ENCODE measurements at places on chromosomes 13 and 19.
A peak's percentile ranks its signal among the peaks of the same experiment; 100 is the strongest.

DNA sequence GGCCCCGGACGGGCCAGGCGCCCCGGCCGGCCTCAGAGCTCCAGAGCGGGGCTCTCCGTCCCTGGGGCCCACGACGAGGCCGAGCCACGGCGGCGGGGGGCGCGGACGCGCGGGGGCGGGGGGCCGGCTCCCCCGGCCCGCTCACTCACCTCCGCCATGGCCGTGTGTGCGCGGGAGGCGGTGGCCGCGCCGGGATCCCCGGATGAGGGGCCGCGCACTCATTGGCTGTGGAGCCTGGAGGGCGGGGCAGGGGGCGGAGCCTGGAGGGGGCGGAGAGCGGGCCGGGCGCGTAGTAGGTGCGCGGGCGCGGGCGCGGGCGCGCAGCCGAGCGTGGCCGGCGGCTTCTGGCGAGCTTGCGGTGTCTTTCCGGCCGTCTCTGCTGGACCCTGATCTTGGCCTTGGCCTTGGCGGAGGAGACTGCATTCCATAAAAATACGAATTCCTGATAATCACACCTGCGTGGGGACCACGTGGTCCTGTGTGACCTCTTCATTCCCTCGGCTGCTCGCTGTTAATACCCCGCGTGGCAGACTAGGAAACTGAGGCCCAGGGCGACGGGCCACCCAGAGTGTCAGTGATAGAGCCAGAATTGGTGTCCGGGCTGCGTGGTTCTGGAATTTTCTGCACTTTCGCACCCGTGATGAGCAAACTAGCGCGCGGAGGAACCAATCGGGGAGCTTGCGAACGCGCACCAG lies at the start of gene MIER2:
MIER2 (minus strand) TSS at position 172 of the 695 bp plus-strand sequence; CDS start at position 158, 14 bp downstream.
- peaks cover 3% of the 10 kb centered on the region for H3K36me3 ChIP-seq
- H3K27me3 ChIP-seq = no peaks in the 10 kb centered on the region
- DNase-seq = peak; percentile 27

DNA sequence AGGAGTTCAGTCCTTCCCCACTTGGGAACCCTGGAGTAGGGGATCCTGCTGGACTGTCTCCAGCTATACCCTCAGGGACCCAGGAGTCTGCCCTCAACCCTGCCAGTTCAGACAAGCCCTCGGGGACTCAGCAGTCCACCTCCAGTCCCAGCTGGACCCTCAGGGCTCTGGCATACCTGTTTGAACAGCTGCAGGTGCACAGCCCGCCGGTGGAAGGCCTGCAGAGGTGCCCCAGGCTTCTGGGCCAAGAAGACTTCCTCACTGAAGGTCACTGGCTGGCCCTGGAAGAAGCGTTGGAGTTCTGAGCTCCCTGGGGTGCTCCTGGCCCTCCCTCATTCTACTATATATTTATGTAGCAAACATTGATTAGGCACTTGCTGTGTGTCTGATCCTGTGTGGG lies 8.6 kb downstream of the CRB3 start:
- no peaks in the 10 kb centered on the region for H3K27me3 ChIP-seq
- no peaks in the 10 kb centered on the region for H3K36me3 ChIP-seq
- no peak for DNase-seq
- no peak overlapping the region for H3K4me3 ChIP-seq
- peaks cover 2% of the 10 kb centered on the region for H3K4me1 ChIP-seq

GRCh38 chr13:99013951-99014350 lies 36.1 kb upstream of the DOCK9 start:
- no peaks in the 10 kb centered on the region for H3K4me1 ChIP-seq
- H3K27me3 ChIP-seq = no peaks in the 10 kb centered on the region
- no peak for DNase-seq
- H3K4me3 ChIP-seq = no peak overlapping the region
- no peaks in the 10 kb centered on the region for H3K36me3 ChIP-seq

DNA sequence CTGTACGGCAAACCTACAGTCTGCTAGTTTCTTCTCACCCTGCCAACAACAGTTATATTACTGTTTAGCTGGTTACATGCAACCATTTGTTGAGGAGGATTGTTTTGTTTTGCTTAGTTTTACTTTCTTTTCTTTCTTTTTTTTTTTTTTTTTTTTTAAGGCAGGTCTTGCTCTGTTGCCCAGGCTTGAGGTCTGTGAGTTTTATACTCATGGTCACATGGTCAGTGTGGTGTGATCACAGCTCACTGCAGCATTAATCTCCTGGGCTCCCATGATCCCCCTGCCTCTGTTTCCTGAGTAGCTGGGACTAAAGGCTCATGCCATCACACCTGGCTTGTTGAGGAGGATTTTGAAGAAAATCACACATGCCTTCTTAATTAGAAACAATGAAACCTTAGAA lies 505.6 kb downstream of the GPC5 start:
- H3K4me1 ChIP-seq = no peaks in the 10 kb centered on the region
- no peaks in the 10 kb centered on the region for H3K27me3 ChIP-seq

GRCh38 chr19:43799502-43800142 lies 2.6 kb downstream of the LYPD5 start:
- no peaks in the 10 kb centered on the region for H3K36me3 ChIP-seq
- H3K4me1 ChIP-seq = no peaks in the 10 kb centered on the region
- H3K4me3 ChIP-seq = no peak overlapping the region
- no peak for DNase-seq

DNA sequence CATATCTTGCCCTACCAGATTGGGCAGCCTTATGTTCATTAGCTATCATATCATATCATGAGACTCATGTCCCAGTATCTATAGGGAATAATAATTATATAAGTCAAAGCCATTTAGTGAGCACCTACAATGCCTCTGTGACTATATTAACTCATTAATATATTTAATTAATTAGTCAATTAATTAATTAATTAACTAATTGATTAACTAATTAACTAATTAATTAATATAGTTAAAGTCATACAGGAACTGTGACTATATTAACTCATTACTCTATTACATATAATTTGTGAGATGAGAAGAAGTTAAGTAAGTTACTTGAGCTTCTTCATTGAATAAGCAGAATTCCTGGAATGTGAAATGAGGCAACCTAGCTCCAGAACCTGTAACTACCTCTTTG lies 588.3 kb upstream of the SLITRK1 start:
- no peak for DNase-seq
- H3K4me1 ChIP-seq = no peaks in the 10 kb centered on the region
- no peak overlapping the region for H3K27ac ChIP-seq
- no peaks in the 10 kb centered on the region for H3K36me3 ChIP-seq
- no peak overlapping the region for H3K4me3 ChIP-seq

DNA sequence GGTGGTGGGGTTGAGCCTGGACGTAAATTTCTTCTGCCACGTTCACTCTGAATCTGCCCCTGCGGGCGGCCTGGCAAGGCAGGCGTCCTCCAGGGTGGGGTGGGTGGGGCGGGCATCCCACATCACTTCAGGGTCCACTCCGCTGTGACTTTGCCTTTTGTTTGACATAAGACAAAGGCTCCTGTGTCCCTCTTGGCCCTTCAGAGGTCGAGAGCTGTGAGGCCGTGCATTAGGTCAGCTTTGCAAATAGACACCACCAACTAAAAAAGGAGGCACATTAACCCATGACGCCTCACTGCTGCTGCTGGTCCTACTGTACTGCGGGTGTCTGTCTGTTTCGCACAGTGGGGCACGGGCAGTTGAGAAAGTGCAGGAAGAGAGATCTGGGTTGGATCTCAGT lies 10.5 kb upstream of the ZNF536 start:
- DNase-seq = no peak
- H3K4me1 ChIP-seq = peaks cover 4% of the 10 kb centered on the region
- H3K27ac ChIP-seq = no peak overlapping the region
- no peaks in the 10 kb centered on the region for H3K36me3 ChIP-seq

DNA sequence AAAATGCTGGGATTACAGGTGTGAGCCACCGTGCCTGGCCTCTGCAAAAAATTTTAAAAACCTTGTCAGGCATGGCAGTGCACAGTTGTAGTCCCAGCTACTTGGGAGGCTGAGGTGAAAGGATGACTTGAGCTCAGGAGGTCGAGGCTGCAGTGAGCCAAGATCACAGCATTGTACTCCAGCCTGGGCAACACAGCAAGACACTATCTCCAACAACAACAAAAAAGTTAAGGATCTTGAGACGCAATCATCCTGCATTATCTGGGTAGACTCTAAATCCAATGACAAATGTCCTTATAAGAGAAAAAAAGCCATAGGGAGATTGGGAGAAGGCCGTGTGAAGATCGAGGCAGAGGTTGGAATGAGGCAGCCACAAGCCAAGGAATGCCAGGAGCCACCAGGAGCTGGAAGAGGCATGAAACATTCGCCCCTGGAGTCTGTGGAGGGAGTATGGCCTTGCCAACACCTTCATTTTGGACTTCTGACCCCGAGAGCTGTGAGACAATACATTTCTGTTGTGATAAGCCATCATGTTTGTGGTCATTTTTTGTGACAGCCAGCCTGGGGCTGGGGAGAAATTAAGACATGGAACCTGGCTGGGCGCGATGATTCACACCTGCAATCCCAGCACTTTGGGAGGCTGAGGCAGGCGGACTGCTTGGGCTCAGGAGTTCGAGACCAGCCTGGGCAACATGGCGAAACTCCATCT lies 5.1 kb upstream of the CA11 start:
- no peaks in the 10 kb centered on the region for H3K27me3 ChIP-seq
- DNase-seq = no peak
- H3K36me3 ChIP-seq = no peaks in the 10 kb centered on the region

- no peaks in the 10 kb centered on the region for H3K36me3 ChIP-seq
- H3K4me1 ChIP-seq = no peaks in the 10 kb centered on the region
- H3K27me3 ChIP-seq = no peaks in the 10 kb centered on the region
- DNase-seq = no peak
- H3K27ac ChIP-seq = no peak overlapping the region
Measured at GRCh38 chr13:110290153-110290552, 16.8 kb downstream of the COL4A1 start.

DNA sequence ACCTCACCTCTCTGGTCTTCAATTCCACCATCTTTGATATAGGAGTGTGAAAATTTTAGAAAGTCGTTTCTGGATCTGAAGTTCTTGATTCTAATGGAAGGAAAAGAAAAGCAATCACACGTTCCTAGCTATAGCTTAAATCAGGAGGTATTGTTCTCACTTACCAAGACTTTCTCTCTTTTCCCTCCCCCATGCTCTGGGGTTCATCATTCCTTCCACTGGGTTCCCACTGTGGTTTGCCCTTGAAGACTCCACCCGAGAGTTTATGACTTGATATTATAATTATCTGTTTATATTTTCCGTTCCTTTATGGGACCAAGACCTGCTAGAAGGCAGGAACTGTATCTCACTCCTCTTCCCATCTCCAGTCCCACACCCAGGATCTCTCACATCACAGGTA lies 76.6 kb downstream of the AKAP11 start:
- H3K4me1 ChIP-seq = no peaks in the 10 kb centered on the region
- no peak for DNase-seq
- H3K4me3 ChIP-seq = no peak overlapping the region
- no peaks in the 10 kb centered on the region for H3K36me3 ChIP-seq
- no peaks in the 10 kb centered on the region for H3K27me3 ChIP-seq

DNA sequence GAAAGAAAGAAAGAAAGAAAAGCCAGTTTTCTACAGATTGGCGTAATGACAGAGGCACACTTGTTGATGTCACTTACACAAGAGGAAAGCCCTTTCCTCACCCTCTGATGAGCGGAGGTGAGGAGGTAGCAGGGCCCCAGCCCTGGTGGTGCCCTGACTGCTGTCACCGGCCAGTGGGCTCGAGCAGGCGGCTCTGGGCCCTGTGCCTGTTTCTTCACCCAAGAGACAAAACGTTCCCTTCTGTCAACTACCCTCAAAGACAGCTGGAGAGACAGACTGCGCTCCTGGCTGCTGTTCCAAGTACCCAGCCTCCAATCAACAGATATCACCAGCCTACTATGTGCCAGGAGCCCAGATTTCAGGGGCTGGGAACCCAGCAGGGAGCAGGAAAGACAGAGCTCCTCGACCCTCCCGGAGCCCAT lies 10.1 kb downstream of the EPS15L1 start:
- H3K4me3 ChIP-seq = no peak overlapping the region
- H3K27ac ChIP-seq = no peak overlapping the region
- peaks cover 8% of the 10 kb centered on the region for H3K4me1 ChIP-seq
- H3K27me3 ChIP-seq = no peaks in the 10 kb centered on the region
- no peak for DNase-seq

DNA sequence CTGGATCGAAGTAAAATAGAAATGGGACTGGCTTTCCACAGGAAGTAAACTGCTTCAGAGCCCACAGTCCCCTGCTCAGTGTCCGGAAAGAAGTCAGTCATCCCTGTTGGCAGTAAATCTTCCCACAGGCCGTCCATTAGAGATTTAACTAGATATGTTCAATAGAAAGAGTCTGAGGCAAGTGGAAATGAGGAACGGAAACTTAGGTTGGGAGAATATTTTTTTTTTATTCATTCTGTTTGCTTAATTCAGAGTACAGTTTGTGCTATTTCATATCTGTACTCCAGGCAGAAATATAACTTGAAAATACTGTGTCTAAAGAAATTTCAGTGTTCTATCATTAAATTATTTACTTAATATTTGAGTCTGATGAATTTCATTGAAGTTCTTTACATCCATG lies 22.7 kb downstream of the SLC25A15 start:
- H3K36me3 ChIP-seq = no peaks in the 10 kb centered on the region
- H3K27me3 ChIP-seq = no peaks in the 10 kb centered on the region
- DNase-seq = no peak
- H3K4me3 ChIP-seq = no peak overlapping the region
- no peaks in the 10 kb centered on the region for H3K4me1 ChIP-seq
- H3K27ac ChIP-seq = no peak overlapping the region

DNA sequence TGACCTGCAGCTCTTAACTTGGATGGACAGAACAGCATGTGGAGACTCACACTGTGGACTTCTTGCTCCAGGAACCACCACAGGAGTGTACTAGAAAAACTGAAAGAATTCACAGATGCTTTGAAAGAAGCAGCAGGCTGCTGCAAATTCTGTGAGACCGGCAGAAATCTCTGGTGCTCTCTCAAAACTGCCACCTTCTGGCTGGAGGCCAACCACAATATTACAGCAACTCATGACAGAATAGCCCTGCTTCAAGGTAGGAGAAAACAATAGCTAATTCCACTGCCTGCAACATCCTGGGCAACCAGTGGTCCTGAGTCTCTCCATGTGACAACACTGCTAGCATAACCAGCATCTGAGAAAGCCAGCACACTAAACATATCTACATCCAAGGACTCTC lies 26.9 kb downstream of the CDK8 start:
- no peak for DNase-seq
- H3K27ac ChIP-seq = no peak overlapping the region
- H3K4me1 ChIP-seq = no peaks in the 10 kb centered on the region
- H3K4me3 ChIP-seq = no peak overlapping the region
- H3K27me3 ChIP-seq = no peaks in the 10 kb centered on the region
